Naive thymus-derived CD8-positive, alpha-beta T cell (primary cell): ENCODE measurements at places on chromosomes 6 and 20.

- no peak for DNase-seq
Measured at GRCh38 chr6:22113026-22113766, 183.6 kb downstream of the PRL start.

DNA sequence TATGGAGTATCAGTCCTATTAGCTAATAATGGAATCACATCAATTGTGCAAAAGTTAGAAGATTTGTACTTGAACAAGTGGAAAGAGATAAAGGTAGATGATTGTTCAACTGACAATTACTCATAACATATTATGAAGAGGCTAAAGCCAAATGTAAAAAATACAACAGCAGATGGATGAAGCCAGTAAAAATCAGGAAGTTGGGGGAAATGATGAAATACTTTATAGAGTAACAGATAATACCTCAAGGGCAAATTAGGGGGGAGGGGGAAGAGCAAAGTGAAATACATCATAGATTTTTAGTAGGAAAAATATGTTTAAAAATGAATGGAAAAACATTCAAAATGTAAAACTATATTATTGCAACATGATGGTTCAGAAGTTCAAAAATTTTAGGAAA, 114.0 kb downstream of the PDSS2 start:
- DNase-seq = no peak

DNA sequence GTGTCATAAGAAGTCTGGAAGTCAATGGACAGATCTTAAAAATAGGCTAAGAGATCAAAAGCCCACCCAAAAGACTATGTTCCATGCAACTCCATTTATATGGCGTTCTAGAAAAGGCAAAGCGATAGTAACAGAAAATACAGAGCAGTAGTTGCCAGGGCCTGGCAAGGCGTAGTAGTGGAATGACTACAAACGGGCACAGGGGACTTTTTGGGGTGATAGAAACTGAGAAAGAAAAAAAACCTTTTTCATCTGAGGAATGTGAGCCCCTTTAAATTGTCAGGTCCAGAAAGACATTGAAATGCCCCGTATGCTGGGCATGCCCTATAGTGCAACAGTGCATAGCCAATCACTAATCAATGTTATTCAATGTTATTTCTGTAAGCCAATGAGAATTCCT, 47.2 kb upstream of the FAM50B start:
- DNase-seq = no peak

DNA sequence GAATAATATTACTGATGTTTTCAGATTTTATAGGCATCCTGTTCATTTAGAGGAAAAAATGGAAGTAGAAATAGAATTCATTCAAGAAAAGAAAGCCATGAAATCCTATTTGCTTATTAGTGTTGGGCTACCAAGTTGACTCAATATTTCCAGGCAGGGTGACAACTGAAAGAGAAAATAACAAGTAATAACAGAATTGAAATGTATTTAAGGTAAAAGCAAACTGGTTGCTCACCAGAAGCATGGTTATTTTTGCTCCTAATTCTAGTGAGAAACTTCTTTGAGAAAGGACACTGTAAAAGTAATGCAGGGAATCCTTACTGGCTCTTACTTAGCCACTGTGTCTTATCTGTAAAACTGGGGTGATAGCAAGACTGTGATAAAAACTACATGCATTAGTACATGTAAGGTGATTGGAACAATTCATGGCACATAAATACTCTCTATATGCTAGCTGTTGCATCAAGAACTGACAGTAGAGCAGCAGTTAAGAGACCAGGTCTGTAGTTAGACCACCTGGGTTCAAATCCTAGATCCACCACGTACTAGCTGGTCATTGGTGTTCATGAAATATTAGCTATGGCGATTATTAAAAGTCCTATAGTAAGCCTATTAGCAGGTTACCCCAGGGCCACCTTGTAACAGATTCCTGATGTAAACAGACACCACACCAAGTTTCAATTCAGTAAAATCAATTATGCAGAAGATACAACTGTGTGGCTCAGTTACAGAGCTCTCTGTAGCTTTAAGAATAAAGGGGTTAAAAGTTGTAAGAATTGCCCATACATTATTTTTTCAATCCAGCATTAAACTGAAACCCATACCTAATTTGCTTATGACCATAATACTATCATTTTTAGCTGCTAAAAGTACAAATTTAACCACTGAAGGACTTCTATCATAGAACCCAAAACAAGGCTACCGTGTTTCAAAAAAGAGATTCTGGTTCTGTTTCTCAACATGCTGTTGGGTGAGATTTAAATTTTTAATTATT, 159.2 kb upstream of the COL21A1 start:
- no peak for DNase-seq

- DNase-seq = no peak
Measured at GRCh38 chr20:43723186-43723585, 3.6 kb downstream of the GTSF1L start.

GRCh38 chr20:57573894-57574293, 13.0 kb downstream of the PCK1 start:
- no peak for DNase-seq

GRCh38 chr6:150207931-150208570, 65.2 kb downstream of the PPP1R14C start:
- no peak for DNase-seq

DNA sequence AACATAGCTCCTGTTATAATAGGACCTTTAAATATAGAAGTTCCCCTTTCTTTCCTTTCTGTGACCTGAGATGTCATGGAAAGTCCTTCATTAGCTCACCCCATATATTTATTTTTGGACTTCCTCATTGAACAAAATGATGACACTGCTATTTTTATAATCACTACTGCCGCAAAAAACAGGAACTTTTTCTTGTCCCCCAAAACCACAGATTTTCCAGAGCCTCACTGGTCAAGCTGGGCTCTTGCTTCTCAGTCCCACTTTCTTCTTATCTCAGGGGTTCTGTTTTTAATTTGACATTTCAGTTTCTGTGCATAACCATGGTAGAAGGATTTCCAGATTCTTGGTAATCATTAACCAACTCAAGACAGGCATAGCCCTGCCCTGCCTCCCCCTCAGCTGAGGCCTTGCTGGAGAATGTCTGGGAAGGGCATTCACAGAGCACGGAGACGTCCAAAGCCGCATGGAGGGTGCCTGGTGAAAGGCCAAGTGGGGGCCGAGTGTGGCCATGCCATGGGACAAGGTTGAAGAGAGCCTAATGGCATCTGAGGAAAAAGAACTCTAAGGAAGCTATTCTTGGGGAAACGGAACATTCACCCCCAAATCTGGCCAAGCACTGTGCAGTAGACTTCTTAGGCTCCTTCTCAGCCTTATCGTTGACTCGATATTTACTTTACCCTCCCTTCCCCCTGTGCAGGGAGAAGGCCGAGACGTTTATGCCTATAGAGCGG, 73.7 kb downstream of the EDN1 start:
- no peak for DNase-seq

DNA sequence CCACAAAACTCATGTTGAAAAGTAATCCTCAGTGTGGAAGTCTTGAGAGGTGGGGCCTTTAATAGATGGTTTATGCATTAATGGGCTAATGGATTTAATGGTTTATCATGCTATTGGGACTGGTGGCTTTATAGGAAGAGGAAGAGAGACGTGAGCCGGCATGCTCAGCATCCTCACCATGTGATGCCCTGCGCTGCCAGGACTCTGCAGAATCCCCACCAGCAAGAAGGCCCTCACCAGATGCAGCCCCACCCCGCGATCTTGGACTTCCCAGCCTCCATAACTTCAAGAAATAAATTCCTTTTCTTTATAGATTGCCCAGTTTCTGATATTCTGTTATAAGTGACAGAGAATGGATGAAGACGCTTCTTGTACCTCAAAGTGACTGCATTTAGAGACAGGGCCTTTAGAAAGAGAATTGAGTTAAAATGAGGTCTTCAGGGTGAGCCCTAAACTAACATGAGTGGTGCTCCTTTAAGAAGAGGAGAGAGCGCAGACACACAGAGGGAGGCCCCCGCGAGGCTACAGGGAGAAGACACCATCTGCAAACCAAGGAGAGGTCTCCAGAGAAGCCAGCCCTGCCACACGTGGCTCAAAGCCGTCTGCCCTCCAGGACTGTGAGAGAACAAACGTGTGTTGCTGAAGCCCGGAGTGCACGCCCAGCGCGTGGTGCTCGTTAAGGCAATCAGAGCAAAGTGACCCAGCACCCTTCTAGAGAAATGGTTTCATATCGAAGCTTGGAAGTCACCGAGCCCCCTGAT, 56.9 kb downstream of the IRF4 start:
- DNase-seq = no peak

DNA sequence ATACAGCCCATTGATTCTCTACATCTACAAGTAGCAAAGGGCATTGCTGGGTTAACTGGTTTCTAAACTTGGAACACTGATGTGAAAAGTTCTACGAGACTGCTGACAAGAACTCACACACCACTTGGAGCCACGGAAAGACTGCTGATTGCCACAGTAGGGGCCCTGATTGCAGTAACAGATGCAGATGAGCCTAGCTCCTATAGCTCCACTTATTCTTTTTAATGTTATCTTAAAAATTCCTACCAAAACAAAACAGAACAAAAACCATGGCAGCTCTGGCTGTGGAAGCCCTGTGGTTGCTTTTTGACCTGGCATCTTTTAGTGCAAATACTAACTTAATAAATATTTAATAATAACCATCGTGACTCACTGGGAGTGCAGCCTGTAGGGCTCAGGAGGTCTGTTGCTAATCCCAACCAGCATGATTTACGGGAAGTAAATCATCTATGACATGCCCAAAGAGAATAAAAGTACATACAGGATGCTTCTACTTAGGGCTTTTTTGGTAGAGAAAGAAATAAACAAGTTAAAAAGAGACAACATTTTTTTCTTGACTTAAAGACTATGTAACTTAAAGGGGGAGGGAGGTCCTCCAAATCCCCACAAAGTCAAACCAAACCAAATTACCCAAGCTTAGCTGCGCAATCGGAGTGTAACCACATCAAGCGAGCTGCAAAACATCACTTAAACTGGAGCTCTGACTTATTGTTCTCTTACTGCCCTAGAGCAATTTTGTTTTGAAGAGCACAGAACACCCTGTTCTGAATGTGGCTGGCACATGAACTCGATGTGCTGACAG, 87.2 kb downstream of the FKBP5 start:
- peak; percentile 81 for DNase-seq

DNA sequence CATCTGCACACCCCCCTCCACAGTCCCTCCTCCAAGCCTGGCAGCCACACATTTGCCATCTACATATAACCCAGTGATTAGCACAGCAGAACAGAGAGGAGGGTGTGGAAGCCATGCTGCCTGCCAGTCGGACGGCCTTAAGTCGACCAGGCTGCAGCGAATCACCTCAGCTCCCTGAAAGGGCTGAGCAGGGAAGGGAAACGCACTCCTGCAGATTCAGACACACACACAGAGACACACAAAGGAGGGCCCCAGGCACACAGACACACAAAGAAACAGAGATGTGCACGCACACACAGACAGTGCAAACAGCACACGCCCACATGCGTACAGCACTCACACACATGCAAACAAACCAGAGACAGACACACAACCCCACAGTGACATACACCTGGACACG, 11.2 kb upstream of the SIRPA start:
- no peak for DNase-seq

DNA sequence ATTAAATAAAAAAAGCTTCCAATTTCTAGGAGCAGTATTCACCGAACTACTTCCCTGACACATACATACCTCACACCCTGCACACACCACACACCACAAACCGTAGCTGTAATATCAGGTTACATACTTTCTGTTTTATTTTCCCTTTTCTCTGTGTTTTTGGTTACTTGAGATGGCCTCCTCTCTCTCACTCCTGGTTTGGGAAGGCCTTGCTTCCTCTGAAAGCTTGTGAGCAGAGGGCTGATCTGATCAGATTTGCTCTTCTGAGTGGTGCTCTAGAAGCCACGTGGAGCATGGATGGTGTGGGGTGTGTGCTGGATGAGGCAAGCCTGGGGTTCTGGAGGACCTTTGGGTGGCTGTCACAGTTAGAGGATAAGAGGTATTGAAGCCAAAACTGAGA, 20.9 kb downstream of the UTRN start:
- DNase-seq = no peak

- DNase-seq = no peak
Measured at GRCh38 chr20:3577366-3577765, 85.8 kb downstream of the GFRA4 start.

- DNase-seq = no peak
Measured at GRCh38 chr20:19677336-19677735, 80.7 kb upstream of the RIN2 start.

DNA sequence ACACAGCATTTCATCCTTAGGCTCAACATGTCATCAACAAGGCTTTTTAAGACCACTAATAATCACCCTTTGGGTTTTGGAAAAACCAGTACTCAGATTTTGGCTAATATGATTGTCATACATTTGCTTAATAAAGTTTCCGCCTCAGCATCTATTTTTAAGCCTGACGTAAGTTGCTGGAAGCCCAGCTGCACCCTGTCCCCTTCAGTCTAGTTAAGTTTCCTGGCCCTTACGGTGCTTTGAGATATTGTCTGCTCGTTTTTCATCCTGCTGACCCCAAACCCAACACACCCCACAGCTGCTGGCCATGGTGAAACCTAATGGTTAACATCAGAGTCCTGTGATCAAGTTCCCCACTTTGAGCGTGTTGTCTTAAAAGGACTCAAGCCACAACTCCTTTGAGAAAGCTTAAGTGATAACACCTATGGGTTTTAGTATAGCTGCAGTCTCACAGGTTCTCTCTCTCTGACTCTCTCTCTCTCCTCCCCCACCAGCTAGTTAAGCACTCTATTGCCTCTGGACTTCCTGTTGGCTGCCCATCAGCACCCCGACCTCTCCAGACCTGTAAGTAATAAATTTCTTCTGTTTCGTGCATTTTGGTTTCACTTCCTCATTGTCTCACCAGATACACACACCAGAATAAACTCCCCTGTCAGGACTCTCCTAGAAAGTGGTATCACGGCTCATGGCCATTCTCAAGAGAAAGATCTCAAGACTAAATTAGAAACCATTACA, 802.0 kb downstream of the C6orf118 start:
- no peak for DNase-seq

DNA sequence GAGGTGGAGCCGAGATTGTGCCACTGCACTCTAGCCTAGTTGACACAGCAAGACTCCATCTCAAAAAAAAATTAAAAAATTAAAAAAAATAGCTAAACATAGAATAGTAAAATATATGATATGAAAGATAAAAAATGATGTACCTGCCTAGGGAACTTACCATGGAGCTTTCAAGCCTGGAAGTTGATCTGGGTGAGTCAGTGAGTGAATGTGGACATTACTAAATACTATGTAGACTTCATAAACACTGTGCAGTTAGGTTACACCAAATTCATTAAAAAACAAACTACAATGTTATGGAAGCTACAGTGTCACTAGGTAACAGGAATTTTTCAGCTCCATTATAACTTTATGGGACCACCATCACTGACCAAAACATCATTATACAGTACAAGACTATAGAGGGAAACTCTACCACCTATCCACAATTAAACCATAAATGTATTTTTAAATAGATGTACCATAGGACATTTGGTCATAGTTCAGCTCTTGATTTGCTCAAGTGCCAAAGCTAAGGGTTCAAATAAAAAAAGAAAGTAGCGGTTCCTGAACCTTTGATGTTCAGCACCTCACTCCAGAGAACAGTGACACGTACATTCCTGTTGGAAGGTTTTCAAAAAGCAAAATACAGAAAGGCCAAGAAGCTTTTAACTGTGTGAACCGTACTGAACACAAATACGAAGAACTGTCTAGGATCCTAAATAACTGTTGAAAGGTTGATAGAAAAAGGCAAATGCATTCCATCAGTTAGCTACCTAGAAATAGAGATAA, 52.4 kb upstream of the SPDEF start:
- no peak for DNase-seq

GRCh38 chr6:134041093-134041492, 11.3 kb downstream of the SLC2A12 start:
- no peak for DNase-seq
